ENCODE measurements at places on chromosomes 5 and 9.

GRCh38 chr5:150593593-150593992, 46.9 kb upstream of the SYNPO start:
- DNase-seq: no peak

DNA sequence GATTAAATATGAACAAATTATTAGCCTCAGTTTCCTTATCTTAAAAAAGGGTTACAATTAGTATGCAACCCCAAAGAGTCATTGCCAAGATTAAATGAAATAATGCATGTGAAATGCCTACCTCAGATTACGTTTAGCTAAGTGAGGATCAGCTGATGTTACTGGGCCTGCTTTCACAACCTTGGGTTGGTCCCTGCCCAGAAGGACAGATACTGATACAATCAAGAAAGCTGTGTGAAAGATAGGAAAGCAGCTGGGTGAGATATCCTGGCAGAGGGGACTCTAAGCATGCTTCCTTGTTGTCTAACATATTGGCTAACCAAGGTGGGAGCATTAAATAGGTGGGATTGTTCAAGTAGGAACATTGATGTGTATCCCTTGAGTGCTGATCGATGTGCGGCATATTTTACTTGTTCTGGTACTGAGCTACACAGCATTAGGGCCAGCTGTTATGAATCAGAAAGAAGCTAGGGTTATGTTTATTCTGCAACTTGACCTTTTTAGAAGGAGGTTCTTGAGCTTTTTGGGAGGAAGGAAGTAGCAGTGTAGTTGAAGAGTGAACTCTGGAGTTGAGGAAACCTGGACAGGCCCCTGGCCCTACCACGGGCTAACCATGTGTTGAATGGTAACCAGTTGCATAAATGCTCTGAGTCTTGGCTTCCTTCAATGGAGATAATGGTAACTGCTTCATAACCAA, 28.9 kb downstream of the SNX24 start:
- no peak for DNase-seq

DNA sequence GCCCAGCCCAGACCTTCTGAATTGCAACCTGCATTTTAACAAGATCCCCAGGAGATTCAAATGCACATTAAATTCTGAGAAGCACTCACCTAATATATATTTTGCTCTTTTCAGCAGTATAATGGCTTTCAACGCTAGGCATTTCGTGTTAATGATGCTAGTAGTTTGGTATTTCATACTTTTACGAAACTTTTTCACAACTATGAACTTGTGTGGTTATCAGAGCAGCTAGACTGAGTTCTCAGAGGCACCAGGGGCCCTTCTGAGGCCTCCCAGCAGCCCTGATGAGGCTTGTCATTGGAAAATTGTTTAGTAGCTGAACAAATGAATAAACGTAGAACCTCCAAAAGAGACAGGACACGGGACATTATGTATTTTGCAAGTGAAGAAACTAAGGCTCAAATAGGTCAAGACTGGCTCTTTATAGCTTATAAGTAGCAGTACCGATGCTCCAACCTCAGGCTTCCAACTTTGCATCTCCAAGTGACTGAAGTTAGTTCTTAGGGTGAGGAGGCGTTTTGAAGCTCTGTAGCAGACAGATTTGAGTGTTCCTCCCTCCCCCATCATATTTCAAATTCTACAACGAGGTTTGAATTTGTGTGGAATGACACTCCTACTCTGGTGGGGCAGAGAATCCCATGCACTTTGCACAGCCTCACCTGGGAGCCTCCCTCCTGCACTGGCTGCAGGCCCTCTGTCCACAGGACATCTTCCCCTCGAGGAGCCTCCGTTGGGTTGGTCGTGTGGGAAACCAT, 121.1 kb upstream of the SLC25A48 start:
- no peak for DNase-seq

DNA sequence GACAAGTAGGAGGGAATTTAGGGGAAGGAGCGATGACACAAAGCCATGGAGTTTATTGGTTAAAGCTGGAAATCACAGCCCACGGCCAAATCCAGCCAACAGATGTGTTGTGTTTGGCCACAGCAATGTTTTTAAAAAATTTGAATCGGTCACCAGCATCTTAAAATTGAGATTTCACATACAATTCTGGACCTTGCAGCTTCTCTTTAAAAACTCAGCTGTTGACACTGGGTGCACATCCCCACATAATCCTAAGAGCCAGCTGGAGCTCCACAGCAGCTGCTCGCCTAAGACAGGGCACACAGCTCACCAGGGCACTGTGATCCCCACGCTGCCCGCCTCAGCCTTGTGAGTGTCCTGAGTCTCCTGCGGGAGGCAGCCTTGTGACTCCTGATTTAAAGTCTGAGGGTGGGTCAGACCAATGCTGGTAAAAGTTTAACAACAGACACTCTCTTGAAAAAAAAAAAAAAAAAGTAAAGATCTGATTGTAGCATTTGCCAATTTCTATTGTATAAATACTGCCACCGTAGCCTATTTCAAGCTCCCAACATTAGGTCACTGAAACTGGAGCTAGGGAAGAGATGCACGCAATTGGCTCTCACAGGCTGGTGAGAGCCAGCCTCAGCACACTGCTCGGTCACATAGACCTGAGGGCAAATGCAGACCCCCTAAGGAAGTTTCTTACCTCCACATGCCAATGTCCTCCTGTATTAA, 124.8 kb downstream of the HSD17B3 start:
- peak; percentile 23 for DNase-seq

DNA sequence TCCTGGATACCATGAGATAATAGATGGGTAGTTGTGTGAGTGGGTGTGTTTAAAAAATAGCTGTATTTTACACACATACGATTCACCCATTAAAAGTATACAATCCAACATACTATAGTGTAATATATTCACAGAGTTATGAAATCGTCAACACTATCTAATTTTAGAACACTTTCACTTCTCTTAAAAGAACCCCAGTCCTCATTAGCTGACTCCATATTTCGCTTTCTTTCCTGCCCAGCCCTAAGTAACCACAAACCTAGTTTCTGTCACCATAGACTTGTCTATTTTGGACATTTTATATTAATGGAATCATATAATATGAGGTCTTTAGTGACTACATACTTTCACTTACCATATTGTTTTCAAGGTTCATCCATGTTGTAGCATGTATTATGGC, 63.8 kb upstream of the S1PR3 start:
- no peak for DNase-seq

DNA sequence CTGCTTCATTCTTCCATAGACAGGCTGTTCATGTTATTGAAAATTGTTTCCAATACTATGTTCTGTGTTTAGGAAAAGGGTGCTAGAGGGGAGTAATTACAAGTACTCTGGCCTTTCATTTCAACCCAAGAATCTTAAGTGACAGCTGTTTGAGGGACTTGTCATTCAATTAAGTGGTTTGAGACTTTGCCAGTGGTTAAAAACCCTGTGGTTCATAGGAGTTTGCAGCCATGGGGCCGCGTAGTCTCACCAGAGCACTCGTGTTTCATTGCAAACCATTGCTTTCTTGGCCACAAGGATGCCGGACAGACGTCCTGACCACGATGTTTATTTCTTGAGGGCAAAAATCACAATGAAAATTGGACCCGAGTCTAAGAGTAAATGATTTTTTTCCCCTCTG, 248.8 kb downstream of the NNT start:
- no peak for DNase-seq

GRCh38 chr9:14573319-14573718, 119.9 kb downstream of the ZDHHC21 start:
- DNase-seq: no peak

DNA sequence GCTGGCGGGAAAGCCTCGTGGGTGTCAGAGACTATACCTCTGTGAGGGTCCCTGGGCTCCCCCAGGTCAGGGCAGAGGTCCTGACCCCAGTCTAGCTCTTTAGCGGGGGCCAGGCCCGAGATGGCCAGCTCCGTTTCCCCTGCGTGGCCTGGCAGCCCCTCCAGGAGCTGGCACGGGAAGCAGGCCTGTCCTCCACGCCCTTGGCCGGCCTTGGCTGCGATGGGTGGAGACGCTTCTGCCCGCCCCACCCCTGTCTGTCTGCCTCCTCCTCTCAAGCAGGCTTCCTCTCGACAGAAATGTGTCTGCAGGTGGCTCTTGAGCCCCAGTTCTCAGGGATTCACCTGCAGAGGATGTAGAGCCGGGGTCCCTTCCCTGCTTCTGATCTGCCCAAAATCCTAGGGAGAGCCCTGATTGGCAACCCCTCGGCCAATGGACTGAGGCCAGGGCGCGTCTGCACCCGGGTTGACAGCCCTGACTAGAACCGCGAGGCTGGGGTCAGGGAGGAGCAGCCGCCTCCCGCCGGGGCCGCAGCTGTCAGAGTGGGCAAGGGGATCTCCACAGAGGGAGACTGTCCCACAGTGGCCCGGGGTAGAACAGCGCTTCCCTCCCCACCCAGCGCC, 2.6 kb upstream of the GRIN1 start:
- DNase-seq: no peak

- no peak for DNase-seq
These were observed 21.0 kb downstream of the C5orf15 start for GRCh38 chr5:133947431-133947841.

DNA sequence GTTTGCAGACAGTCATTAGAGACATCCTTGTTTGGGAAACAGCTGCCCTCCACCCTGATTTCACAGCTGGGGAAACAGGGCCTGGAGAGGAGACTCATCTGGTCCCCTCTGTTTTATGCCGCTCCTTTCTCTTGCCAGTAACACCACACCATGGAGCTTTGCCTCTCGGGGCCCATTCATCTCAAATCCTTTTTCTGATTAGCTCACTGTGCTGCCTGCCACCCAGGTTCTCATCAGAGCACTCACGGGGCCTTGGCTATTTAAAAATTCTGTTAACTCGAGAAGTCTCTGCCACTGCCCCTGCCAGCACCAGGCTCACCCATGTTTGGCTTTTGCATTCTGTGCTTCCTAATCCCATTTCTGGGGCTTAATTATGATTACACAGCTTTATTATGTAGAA, 36.8 kb upstream of the C5orf58 start:
- no peak for DNase-seq

DNA sequence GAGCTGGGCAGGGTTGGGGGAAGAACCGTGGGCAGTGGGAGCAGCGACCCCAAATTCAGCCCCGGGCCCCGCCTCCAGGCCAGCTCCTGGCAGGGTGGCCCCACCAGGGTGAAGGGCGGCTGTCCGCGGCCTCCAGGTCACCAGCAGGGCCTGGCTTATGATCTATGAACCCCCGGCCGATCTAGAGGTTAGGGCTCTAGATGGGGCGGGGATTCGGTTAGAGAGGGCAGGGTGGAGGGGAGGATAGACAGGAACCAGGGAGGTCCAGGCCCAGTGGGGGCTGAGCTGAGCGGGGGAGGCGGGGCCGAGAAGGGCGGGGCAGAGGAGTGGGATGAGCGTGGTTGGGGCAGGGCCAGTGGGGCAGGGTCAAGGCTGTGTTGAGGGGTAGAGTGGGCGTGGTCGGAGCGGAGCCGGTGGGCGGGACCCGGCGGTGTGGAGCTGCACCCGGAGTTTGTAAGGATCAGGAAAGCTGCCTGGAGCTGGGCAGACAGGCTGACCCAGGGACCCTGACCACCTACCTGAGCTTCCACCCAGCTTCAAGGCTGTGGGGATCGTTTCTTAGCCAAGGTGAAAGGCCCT, 29.3 kb upstream of the OBP2B start:
- DNase-seq: no peak

- DNase-seq: no peak
These were observed 85.2 kb downstream of the ARSB start for GRCh38 chr5:78899922-78900362.

GRCh38 chr5:1118738-1119137, 6.9 kb upstream of the SLC12A7 start:
- DNase-seq: no peak

DNA sequence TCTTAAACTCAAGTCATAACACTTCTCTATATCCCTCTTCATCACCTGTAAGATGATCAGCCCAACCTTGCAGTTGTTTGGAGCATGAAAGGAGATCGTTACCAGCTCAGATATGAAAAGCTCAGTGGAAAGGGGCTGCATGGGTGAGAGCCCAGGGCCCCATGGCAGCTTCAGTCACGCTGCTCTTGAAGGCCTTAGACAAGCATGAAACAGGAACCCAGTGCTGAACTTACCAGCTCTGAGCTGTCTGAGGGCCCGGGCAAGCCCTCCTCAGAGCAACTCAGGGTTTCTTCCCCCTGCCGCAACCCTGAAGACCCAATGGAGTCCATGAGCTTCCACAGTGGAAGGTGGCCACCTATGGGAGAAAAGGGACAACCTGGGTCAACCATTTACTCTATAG, 3.3 kb downstream of the HK3 start:
- DNase-seq: no peak

DNA sequence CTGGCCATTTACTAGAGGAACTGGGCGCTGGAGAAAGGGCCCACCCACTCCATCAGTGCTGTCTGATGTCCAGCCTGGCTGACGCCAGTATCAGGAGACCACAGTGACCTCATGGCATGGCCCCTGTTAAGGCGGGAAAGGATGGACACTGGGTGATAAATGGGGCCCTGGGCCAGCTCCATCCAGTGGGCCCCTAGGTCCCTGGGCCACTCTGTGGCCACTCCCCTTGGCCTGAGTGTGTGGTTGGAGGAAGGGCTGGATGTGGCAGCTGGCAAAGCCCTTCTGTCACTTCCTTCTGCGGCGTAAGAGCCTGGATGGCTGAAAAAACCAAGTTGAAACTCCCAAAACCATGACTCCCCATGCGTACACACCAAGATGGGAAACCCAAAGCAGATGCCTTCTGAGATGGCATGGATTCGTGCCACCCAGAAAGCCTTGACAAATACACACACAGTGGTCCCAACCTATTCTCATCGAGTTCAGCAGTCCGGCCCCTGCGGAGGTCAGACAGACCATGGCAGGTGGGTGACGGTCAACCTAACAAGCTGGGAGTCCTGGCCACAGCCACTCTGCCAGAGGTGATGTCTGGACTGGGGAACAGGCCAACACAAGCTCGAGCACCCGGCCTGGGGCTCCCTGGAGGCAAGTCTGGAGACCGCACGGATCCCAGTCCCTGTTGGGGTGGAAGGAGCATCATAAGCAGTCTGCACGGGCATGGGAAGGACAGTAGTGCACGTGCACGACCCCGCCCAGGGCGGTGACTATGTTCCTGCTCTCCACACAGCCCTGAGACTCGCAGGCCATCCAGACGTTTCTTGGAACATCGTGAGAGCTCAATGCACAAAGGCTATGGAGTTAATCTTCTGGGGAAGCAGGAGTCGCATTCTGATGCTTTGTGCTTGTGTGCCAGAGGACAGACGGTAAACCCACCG, 45.2 kb upstream of the NOTCH1 start:
- no peak for DNase-seq

DNA sequence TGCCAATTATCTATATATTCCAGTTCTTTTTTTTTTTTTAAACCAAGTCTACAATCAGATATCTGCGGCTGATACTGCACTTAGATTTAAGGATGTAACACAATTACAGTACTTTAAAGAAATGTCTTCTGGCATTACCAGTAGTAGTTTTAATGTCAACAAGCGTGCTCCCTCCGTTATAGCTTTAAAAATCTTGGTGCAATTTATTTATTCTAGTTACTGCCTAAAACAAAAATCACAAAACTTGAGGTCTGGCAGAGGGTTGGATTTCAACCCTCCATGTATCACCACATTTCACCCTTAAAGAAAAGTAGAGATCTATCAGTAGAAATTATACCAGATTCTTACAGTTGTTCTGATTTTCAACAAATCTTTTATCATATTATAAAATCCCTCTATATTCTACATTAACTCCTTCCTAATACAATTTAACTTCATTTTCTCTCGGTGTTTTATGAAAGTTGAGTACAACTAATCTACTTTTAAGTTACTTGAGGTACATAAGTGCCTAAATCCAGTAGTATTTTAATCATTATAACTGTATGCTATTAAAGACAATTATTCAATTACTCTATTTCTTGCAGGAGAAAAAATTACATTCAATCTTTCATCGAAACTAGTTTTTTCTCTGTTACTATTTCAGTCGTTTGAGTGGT, 2.0 kb upstream of the RICTOR start:
- no peak for DNase-seq

Data from stromal cell of bone marrow (primary cell).